Tibial artery (tissue), 4 donors: ENCODE measurements at places on chromosomes 2 and 18.

- no peaks in the 10 kb centered on the region for H3K36me3 ChIP-seq
- H3K4me1 ChIP-seq: no peaks in the 10 kb centered on the region
- no peak overlapping the region for H3K27ac ChIP-seq
- H3K27me3 ChIP-seq: no peaks in the 10 kb centered on the region
Observed at GRCh38 chr2:30197570-30198192, 33.7 kb upstream of the LBH start.

DNA sequence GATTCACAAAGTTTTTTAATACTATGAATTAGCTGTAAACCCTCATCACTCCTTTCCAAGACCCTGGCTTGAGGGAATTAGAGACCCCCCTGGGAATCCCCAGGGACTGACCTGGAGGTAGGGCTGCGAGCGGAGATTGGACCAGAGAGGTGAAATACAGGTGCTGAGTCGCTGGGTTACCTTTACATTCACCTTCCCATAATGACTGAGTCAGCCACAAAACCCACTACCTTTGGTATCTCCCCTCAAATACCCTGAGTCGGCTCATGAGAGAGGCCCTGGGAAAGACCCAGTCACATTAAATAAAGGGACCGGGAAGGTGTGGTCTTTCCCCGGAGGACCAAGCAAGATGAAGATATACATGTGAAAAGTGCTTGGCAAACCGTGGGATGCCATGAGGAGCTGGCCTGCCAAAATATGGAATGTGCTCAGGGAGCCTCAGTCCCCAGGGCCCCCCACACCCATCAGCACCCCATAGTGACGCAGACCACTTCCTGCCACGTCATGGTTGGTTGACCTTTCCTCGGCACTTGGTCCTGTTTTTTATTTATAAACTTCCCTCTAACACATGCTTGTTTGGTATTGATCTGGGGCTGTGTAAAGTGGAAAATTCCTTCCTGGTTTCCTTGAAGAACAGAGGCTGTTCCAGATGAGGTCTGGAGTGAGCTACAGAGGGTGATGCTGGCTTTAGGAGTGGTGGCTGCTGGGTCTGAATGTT is 51.4 kb downstream of the IL1RL2 start:
- H3K4me3 ChIP-seq: no peak overlapping the region
- peaks cover 12% of the 10 kb centered on the region for H3K4me1 ChIP-seq
- DNase-seq: no peak
- H3K27ac ChIP-seq: no peak overlapping the region
- no peaks in the 10 kb centered on the region for H3K36me3 ChIP-seq

- no peaks in the 10 kb centered on the region for H3K4me1 ChIP-seq
- DNase-seq: no peak
- H3K36me3 ChIP-seq: peaks cover 97% of the 10 kb centered on the region
- no peaks in the 10 kb centered on the region for H3K27me3 ChIP-seq
- no peak overlapping the region for H3K4me3 ChIP-seq
Observed at GRCh38 chr2:1676913-1677820, 67.1 kb downstream of the PXDN start.

- no peaks in the 10 kb centered on the region for H3K36me3 ChIP-seq
- no peaks in the 10 kb centered on the region for H3K4me1 ChIP-seq
- no peak overlapping the region for H3K4me3 ChIP-seq
Observed at GRCh38 chr2:168939061-168939460, 38.0 kb downstream of the G6PC2 start.

DNA sequence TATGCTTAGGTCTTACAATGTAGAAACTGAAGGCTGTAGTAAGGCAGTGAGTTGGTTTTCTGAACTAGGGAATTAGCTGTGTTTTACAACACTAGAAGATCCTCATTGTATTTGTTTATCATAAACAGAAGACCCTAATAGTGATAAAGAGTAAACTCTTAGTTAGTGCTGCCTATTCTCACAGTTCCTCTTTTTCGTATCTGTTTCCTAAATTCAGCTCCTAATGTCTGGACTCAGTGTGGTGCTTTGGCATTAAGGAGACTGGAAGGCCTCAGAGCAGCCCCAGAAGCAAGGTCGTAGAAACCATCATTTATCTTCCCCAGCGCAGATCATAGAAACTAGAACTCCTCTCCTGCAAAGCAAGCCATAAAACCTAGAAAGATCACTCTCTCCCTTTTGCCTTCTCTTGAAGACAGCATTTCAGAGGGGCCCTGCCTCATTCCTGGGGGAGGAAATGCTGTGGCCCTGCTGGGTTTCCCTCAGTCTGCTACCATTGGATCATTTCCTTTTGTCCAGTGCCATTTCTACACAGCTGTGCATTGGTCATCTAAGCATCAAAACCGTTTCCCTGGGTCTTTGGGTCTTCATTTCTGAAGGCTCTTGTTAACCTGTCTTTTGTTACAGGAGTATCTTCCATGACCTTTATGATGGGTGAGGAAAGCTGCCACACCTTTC is 4.7 kb downstream of the ACP1 start:
- H3K27ac ChIP-seq: no peak overlapping the region
- H3K27me3 ChIP-seq: no peaks in the 10 kb centered on the region
- H3K4me1 ChIP-seq: peaks cover 16% of the 10 kb centered on the region
- H3K36me3 ChIP-seq: no peaks in the 10 kb centered on the region
- DNase-seq: no peak

DNA sequence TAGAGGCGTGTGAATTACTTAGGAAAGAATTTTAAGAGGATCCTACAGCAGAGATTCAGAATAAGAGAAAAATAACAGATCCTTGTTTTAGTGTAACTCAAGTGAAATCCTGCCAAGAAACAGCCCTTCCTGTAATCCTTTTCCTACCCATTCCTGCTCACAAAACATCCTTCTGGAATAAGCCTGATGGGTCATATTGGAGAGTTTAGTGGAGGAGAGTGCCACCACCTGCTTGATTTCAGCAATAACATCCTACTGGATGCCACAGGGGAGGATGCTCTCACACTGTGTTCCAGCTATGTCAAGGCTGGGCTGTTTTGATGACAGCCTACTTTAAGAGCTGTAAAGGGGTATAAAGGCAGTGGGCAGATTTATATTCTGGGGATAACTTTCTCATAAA is 54.8 kb upstream of the CCDC178 start:
- no peak overlapping the region for H3K27ac ChIP-seq
- DNase-seq: no peak
- H3K27me3 ChIP-seq: no peaks in the 10 kb centered on the region

GRCh38 chr2:69180227-69180626 is 167.2 kb downstream of the ANTXR1 start:
- H3K27me3 ChIP-seq: no peaks in the 10 kb centered on the region
- peaks cover 37% of the 10 kb centered on the region for H3K36me3 ChIP-seq
- no peak for DNase-seq
- peaks cover 36% of the 10 kb centered on the region for H3K4me1 ChIP-seq

DNA sequence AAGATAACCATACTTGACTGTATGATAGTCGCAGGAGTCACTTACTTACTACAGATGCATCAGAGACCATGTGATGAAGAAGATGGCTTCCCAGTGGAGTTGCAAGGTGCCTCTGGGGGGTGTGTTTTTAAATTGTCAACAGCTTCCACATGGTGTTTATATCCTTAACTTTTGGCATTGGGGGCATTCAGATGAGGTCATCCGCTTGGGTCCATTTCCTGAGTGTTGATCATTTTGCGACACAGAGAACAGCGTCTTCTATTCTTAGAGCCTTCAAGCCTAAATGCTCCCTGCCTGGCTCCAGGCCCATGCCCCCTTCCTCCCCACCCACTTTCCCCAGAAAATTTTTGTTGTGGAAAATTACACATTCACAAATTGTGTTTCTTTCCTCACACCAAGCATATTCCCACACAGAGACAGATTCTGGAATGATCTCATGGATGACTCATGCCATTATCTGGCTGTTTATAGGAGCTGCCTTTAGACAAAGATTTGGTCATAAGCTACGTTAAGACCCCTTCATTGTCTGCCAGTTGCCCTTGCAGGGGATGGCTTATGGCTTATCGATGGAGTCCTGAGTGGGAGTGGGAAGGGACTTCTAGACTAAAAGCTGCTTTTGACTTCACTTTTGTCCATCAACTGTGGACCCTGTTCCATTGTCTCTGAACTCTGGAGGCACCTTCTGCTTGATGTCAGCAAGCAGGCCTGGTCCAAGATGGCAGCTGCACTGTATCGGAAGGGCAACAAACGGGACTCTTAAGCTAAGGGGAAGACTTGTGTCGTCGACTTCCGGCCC is 91.8 kb downstream of the CABLES1 start:
- peak; percentile 39 for DNase-seq
- no peaks in the 10 kb centered on the region for H3K27me3 ChIP-seq
- H3K4me3 ChIP-seq: no peak overlapping the region
- peak overlapping the region; percentile 90 for H3K27ac ChIP-seq

DNA sequence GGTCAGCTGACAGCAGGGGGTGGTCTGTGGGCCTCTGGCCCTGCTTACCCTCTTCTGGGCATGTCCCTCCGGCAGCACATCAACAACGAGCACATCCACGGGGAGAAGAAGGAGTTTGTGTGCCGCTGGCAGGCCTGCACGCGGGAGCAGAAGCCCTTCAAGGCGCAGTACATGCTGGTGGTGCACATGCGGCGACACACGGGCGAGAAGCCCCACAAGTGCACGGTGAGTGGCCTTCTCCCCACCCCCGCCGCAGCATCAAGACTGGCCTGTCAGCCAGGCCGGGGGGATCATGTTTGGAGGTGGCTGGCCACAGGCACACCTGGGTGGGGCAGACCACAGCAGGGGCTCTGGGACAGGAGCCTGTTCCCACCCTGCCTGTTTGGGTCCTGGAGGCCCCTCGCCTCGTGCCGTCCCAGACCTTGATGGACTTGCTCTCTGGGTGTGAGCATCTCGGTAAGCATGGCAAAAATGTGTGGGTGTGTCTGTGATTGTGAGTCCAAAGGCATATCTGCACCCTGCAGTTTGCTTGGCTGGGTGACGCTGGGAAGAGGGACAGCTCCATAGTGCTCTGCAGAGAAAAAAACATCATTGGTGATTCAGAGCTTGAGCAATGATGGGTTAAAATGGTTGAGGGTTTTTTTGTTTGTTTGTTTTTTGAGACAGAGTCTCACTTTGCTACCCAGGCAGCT is 242.8 kb downstream of the GLI2 start:
- H3K27ac ChIP-seq: no peak overlapping the region
- DNase-seq: no peak
- no peak overlapping the region for H3K4me3 ChIP-seq
- no peaks in the 10 kb centered on the region for H3K27me3 ChIP-seq

DNA sequence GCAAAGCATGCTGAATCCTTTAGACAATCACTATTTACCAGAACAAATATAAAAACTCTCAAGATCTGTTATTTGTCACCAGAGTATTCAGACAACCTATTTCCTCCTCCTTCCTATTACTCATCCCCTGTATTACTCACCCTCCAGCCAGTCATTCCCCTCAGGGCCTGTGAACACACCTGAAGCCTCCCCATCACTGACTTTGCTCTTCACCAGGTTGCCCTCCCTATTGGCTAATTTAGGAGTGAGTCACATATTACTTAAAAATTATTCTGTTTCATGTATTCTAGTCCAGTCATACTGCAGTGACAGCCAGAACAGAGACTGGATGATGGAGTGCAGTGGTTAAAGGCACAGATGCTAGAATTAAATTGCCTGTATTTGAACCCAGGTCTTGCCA is 3.7 kb upstream of the ATG16L1 start:
- no peak overlapping the region for H3K4me3 ChIP-seq
- no peaks in the 10 kb centered on the region for H3K36me3 ChIP-seq
- no peak overlapping the region for H3K27ac ChIP-seq
- no peaks in the 10 kb centered on the region for H3K27me3 ChIP-seq

DNA sequence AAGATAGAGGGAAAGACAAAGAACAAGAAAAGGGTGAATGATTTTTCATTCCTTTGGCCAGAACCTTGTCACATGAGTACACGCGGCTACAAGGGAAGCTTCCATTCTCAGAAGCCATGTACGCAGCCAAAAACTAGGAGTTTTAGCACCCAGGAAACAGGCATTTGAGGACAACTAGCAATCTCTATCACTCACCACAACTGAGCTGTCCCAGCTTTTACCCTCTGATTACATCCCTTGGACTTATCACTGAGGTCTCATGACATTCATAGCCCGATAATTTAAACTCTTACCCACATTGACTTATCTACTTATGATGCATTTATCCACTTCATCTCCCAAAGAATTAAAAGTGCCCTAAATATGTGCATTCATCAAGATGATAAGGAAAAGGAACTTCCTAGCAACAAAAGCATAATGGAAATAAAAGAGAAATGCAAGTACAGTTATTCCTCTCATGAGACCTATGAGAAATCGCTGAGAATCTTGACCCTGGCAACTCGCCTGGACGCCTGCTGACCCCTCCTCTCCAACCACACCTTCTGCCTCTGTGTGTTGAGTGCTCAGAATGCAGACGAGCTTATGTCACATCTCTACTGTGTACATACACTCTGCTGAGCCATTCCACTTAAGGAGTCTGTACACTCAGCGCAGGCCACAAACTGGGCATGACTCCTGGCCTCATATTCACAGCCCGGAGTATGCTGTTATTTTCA is 28.7 kb upstream of the MFSD6 start:
- H3K27me3 ChIP-seq: no peaks in the 10 kb centered on the region
- no peak overlapping the region for H3K4me3 ChIP-seq
- no peak overlapping the region for H3K27ac ChIP-seq
- no peaks in the 10 kb centered on the region for H3K36me3 ChIP-seq

DNA sequence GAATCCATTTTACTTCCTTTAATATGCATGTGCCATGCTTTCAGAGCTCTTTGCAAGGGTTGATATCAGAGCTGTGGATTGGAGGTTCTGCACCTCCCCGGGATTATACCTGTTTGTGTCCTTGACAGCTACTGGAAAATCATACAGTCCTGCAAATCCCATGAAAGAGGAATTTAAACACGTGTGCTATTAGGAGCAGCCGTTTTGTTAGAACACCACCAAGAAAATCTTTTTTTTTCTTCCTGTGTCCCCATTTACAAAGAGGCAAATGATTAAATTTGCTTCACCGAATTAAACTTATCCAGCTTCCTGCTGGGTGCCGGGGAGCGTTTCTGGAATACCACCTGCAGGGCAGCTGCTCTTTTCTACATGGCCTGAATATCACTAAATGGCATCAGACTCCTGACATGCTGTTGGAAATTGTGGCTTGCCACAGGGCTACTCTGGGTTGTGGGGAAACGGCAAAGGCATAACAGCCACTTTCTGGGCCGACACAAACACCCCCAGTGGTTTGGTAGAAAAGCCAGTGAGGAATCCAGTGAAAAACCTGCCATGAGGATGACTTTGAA is 23.4 kb upstream of the SOX11 start:
- H3K36me3 ChIP-seq: no peaks in the 10 kb centered on the region
- H3K27me3 ChIP-seq: peaks cover 19% of the 10 kb centered on the region
- no peaks in the 10 kb centered on the region for H3K4me1 ChIP-seq

DNA sequence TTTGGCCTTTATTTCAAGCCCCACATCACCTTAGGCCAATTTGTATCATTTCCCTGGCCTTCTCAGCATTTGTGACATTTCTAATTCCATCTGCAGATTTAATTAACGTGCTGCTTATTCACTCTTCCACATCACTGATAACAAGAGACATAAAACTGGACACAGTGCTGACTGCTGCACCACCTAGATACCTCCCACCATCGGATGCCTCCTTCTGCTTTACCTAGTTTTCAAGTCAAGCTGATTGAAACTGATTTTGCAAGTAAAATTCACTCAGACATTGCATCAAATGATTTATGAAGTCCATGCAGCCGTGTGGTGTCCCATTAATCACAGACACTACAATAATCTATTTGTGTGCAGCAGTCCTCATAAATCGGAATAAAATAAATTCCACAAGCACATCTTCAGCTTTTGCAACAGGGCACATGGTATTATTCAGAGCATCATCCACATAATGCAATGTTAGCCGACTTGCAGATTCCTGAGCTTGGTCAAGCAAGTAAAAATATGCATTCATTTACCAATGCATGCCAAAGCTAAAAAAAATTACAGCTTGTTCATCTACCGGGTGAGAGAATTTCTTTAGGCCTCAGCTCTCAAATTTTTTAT is 15.9 kb upstream of the CRIM1 start:
- no peaks in the 10 kb centered on the region for H3K4me1 ChIP-seq
- no peak overlapping the region for H3K4me3 ChIP-seq
- no peaks in the 10 kb centered on the region for H3K36me3 ChIP-seq

GRCh38 chr2:221767106-221768012 is 195.3 kb upstream of the EPHA4 start:
- no peak overlapping the region for H3K27ac ChIP-seq
- DNase-seq: no peak
- H3K36me3 ChIP-seq: no peaks in the 10 kb centered on the region
- no peak overlapping the region for H3K4me3 ChIP-seq
